Cortex of kidney (tissue), 1 donor: ENCODE measurements at places on chromosomes 1 and 21.

DNA sequence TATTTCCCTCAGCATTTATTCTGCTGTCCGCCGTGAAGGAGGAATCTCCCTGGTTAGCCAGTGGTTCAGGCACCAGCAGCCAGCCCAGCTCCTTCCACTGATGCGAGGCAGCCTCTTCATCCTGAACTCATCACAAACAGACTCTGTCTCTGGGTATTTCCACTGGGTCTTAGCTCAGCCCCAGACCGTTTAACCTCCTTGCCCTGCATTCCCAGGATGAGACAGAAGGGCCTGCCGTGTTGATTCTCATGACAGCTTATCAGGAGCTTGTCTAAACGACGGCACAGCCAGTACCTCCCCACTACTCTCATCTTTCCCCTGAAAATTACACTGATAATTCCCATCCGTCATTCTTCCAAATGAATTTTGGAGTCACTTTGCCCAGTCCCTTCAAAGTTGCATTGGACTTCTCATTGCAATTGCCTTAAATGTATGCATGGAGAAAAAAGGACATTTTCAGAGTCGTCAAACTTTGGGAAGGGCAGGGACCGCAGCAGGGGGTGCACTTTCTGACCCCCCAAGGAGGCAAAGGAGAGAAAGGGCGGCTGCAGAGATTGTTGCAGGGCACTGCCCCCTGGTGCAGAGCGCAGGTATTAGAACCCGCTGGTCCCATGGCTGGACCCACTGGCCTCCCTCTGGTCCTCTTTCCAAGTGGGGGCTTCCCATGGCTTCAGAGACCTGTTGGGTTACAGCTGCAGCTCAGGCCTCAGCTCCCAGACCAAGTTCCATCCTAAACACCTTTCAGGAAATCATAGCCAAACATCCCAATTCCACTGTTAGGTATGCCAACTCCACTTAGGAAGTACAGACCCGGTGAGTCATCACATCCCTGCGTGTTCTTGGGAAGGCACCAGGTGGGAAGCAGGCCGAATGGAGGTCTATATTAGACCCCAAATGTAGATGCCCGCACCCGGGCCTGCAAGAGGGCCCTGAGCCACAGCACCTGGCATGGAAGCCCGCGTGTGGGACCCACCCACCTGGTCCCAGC, 3.7 kb upstream of the MEGF6 start:
- no peak for DNase-seq

GRCh38 chr1:88655685-88656299, 28.3 kb upstream of the PKN2 start:
- DNase-seq, result no peak

GRCh38 chr1:232428786-232429530, 201.0 kb downstream of the SIPA1L2 start:
- DNase-seq, result no peak

- no peak for DNase-seq
Observed at GRCh38 chr1:168127503-168127902, 9.2 kb downstream of the GPR161 start.

DNA sequence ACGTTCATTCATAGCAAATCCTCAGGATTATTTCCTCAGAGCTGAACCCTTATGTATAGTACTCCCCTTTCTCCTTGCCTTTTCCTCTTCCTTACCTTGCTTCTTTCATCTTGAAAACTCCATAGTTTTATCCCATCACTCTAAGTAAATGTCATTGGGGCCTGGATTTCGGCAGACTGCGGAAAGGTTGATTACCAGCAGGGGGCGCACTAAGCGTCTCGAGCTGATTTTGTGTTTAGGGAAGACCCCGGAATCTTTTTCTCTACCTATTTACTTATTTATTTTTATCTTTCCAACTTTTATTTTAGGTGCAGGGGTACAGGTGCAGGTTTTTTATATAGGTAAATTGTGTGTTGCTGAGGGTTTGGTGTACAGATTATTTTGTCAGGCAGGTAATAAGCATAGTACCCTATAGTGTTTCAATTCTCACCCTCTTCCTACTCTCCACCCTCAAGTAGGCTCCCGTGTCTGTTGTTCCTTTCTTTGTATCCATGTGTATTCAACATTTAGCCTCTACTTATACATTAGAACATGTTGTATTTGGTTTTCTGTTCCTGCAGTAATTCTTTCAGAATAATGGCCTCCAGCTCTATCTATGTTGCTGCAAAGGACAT, 11.4 kb upstream of the MTARC1 start:
- DNase-seq, result no peak

DNA sequence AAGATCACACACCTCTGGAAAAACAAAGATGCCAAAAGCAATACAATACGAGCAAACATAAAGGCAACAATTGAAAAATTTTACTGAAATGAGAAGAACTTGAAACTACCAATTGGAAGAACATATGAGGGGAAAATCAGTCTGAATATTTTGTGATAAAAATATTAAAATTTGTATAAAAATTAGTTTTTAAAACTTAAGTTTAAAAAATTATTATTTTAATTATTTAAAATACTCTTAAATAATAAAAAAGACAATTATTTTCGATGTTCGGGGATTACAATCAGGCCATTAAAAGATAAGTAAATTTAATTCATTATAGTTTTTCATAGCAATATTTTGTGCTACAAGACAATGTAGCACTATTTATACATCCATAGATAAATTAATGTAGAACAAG, 1239.3 kb downstream of the AMY1C start:
- no peak for DNase-seq

GRCh38 chr1:170284512-170284911, 138.8 kb downstream of the NTMT2 start:
- no peak for DNase-seq

GRCh38 chr1:235888119-235888643, 21.5 kb upstream of the LYST start:
- no peak for DNase-seq

DNA sequence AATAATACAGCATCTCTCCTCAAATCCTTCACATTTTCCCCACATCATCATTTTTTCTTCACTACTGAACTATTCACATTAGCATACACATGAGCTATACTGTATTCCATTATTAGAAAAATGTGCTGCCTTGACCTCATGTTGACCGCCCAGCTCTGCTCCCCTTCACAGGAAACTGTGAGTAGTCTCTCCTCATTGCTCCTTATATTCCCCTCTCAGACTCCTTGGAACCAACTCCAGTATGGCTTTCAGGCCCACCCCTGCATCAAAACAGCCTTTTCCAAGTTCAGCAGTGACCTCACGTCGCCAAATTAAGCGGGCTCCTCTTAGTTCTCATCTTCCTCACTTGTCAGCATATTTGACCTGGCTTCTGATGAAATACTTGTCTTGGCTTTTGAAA, 59.2 kb upstream of the SPAG17 start:
- DNase-seq, result no peak

DNA sequence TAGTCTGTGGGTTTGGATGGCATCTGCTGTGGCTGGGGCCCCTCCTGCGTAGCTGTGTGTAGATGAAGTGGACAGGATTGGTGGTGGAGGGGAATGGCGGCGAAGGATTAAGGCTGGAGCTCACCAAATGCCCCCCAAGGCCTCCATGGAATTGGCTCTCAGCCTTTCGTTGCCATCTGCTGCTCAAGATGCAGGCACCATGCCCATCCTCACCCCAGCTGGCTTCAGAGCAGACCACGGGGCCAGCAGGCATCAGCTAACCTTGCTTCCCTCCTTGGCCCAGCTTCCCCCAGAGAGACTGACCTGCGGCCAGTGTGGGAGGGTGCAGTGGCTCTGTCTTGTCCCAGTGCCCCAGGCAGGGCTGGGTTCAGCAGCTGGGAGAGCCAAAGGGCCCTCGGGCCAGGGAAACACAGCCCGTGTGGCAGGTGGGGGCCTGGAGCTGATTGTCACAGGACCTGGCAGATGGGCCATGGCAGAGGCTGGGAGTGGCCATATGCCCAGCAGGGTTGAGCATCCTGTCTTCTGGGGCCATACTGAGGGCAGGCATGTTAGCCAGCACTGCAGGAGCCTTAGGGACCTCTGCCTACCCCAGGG, 66.8 kb upstream of the ACTL8 start:
- no peak for DNase-seq

- no peak for DNase-seq
Observed at GRCh38 chr1:30615816-30616590, 107.4 kb downstream of the MATN1 start.

- DNase-seq, result no peak
Observed at GRCh38 chr1:36816348-36816747, 218.0 kb downstream of the GRIK3 start.

- DNase-seq, result no peak
Observed at GRCh38 chr1:186682736-186683135, 2.5 kb upstream of the PTGS2 start.

DNA sequence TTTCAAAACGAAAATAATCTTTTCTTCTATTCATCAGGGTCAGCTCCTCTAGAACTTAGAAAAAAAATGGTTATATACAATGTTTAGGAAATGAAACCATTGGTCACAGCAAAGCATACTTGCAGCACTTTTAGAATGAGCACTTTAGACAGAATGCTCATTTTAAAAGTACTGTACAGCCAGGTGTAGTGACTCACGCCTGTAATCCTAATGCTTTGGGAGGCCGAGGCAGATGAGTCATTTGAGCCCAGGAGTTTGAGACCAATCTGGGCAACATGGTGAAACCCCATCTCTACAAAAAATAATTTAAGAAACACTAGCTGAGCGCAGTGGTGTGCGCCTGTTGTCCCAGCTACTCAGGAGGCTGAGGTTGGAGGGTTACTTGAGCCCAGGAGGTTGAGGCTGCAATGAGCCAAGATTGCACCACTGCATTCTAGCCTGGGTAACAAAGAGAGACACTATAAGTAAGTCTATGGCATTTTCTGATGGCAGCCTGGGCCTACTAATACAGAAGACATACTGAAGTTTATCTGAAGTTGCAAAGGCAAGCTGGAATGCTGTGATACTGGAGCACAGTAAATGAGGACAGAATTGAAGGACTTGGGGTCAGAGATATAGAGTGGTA, 48.9 kb upstream of the ZNF326 start:
- DNase-seq, result no peak

DNA sequence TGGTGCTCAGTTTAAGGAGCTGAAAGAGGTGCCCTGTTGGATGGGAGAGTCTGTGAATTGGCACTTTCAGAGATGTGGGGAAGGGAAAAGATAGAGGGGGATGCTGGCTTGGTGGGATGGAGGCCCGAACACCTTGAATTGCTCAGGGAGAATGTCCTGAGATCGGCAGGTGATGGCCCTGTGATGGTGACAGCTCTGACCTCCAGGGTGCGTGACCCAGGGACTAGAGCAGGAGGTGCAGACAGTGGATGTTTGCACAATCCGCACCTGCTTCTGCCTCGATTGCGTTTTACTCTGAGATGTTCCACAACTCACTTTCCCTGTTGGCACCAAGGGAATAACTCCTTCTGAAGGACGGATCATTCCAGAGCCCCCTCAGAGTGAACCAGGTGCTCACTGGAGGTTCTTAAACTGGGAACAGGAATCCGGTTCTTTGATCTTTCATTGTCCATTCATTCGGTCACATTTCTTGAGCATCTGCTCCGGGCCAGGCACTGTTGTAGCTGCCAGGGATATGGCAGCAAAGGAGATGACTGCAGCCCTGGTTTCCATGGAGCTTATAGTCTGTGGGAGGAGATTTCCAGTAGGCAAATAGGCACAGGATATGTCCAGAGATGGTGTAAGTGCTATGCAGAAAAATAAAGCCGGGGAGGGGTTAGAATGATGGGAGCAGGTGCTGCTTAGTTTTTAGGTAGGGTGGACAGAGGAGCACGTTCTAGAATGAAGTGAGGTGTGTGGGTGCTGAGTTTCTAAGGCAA, 226.6 kb upstream of the TMEM51 start:
- DNase-seq, result no peak
